ENCODE measurements at places on chromosomes 7 and 10. TPM values are rescaled to one million over a fixed set of nuclear protein-coding genes. Genes with fewer than 3 reads are reported as not detected.

PHYHIPL gene
- total RNA-seq = 0.06 TPM

SLC16A12 gene
- 0.45 TPM for total RNA-seq

AMZ1 gene
- total RNA-seq = not detected

FAM131B gene
- 1.1 TPM for total RNA-seq

SSBP1 gene
- total RNA-seq = 326 TPM

OR9A2 gene
- total RNA-seq = not detected

ZNF282 gene
- total RNA-seq = 23.0 TPM

DNA sequence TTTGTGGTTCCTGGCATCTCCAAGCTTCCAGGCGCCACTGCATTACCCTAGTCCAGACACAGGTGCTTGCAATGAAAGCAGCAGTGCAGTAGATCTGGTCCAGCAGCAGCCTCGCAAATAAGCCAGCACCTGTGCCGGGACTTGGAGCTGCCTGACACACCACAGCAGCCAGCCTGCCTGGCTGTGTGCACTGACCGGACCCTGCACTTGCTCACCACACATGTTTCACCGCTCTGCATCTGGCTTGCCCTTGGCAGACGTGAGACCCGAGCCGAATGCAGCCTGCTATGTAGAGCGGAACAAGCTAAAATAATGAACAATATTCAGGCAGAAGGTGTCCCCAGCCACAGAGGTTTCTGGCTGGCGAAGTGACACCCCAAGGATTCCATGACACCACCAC, 123.6 kb upstream of the POM121L12 start:
- DNase-seq = no peak

GRCh38 chr10:130550952-130551674, 414.9 kb downstream of the GLRX3 start:
- no peak for DNase-seq

DNA sequence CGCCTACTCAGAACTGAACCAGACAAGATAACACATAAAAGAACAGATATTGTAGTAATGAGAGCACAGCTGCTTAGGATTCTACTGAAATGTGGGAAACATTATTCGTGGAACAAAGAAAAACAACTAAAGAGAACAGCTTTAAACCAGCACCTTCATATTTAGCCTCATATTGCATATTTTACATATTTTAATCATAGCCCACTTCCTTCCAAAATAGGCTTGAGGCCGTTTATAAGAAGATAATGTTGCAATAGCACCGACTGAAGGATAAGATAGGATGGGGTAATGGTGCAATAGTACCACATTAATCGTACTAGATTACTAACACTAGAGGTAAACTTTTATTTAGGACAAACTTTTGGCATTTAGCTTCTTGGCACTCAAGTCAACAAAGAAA, 71.3 kb downstream of the KCND2 start:
- peak; percentile 1 for DNase-seq

DNA sequence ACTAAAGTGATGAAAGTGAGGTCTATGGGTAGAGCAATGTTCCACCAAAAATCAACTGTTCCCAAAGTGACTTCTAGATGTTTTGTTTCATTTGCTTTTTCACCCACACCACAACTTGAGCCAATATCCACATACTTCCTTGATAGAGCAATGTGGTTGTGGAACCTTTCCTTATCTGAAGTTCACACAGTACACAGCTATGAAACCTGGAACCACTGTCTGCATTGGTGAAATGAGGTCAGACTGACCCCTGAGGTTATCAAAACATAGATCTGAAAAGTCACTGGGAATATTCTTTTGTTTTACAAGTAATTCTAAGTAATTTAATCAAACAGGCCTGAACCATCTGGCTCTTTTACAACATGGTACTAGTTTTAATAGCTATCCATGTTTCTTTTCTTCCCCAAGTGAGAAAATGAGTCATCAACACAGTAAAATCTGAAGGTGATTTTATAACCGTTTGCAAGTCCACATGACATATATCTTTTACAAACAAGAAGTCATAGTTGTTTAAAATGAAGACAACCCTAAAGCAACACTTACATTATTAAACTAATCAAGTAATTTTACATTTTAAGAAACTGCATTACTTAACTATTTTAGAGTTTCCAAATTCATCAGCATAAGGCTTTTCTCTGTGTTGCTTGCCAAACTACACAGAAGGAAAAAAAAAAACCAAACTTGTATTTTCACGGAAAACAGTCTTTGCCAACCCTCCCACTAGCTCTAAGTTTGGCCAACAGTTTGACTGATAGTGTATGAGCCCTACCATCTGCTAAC, 80.3 kb downstream of the LRRC17 start:
- peak; percentile 77 for DNase-seq

- no peak for DNase-seq
These were observed 92.6 kb downstream of the PTPRE start for GRCh38 chr10:127999297-128000129.

GRCh38 chr7:79833616-79834015, 301.0 kb upstream of the GNAI1 start:
- no peak for DNase-seq

DNA sequence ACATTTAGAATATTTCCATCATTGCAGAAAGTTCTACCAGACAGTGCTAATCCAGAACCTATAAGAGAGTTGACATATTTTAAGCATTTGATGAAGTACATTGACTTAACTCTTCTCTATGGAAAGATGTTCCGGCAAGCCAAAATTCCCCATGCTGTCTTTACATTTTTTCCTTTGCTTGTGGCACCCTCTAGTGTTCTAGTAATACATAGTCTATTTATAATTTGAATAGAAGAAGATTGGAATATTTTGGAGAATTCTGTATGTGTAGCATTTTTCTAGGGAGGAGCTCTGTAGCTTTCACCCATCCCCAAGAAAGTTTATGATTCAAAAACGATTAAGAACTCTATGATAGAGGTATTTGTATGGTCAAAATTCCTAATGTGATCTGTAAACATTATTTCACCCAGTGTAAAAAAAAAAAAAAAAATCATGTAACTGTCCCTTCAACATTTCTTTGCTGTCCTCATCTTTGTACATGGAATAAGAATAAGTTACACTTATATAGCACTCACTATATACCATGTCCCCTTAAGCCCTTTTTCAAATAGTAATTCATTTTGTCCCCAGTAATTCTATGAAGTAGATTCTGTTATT, 33.2 kb downstream of the NRF1 start:
- DNase-seq = peak; percentile 63

- no peak for DNase-seq
These were observed 37.8 kb upstream of the FZD9 start for GRCh38 chr7:73395538-73396503.

DNA sequence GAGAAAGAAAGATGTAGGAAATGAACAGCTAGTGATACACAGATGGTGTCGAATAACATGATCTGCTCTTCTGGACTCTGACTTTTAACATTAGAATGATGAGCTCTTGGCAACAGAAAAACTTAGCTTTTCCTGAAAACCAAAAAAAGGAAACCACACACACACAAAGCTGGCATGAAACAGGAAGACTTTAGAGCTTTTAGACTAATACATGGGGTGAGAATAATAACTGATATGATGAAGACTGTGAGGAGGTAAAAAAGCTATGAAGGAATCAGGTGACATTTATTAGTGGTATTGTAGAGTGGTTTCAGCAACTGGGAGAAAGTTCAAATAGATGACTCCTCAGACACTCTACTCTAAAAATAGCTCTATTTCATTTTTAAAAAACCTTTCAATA, 491.9 kb downstream of the PARD3 start:
- DNase-seq = peak; percentile 45
